Inflammatory macrophage (primary cell): ENCODE measurements at places on chromosomes 5 and 9.
A peak's percentile ranks its signal among the peaks of the same experiment; 100 is the strongest.

DNA sequence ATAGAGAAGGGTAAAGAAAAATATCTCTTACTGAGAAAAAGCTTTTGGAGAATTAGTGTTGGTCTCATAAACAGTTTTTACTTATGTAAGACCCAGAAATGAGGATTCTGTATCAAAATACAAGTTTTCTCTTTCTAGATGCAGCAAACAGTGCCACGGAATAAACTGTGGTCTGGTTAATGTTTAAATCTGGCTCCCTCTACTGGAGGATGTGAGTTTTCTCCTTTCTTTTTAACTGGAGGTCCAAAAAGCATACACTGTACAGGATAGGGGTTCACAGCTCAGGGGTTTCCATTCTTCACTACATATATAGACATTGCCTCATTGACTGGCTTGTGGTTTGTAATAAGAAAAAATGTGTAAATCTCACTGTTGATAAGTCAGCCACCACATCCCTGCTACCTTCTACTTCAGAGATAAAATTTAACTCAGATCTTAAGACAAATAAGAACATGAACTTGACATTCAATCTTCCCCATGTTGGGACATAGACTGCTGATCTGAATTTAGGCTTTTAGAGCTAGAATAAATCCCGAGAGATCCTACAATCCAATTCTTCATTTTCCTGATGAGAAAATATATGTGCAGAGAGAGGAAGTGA is 98.9 kb downstream of the CFAP95 start:
- peak; percentile 69 for DNase-seq

GRCh38 chr9:90287567-90288274 is 354.9 kb downstream of the DIRAS2 start:
- no peak for DNase-seq

DNA sequence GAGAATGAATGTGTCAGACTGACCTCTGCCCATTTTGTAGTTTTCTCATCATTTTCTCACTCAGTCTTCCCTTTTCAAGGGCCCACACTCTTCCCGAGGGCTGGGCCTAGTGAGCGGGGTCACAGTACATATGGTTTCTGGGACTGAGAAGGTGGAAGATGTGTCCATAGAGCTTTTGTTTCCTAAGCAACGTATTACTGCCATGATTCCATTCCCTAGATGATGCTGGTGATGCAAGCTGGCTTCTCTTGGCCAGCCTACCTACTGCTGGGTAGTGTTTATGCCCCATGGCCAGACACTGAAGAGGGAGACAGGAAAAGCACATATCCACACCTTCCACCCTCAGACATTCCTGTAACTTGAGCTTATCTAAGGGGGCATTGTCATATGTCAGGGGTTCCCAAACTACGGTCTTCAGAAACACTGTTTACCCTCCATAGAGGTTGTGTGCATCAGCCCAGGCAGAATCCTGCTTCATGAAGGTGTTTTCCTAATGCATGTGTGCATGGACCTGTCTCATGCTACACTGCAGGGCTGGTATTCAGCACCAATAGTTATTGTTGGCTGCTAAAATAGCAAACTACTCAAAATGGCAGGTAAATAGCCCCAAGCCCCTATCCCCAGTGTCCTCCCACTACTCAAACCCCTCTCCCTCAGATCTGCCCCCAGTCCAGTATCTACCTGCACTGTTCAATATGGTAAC is 9.5 kb downstream of the IRF1 start:
- no peak for DNase-seq

GRCh38 chr9:82247318-82247717 is 258.7 kb downstream of the SPATA31D1 start:
- DNase-seq, result peak; percentile 88

GRCh38 chr5:94793113-94793815 is 174.8 kb downstream of the SLF1 start:
- peak; percentile 13 for DNase-seq

DNA sequence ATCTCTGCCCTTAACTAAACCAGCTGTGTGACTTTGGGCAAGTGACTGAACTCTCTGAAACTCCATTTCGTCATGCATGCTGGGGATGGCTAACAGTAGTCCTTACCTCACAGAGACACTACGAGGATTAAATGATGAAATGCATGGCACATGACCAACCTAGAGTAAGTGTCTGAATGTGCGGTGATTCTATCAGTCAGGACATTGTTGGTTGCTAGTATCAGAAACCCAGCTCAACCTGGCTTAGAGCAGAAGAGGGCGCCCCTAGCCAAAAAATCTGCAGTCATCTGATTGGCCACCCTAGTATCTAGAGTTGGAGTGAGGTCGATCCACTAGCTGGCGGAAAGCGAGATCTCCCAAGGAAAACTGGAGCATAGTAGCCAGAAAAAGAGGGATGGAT is 25.2 kb downstream of the NEURL1B start:
- peak; percentile 18 for DNase-seq

DNA sequence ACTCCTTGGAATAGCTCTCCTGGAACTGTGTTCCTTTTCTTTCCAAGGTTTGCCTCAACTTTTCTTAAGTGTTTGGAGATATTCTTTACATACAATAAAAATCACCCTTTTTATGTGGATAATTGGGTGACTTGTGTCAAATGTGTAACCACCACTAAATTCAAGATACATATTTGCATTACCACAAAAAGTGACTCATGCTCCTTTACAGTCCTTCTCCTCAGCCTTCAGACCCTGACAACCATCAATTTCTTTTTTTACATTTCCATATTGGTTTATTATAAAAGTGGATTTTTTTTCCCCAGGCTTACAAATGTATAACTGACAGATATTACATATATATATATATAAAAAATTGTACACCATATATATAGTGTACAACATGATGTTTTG is 372.0 kb upstream of the KCNN2 start:
- DNase-seq, result no peak

- no peak for DNase-seq
Measured at GRCh38 chr5:143594902-143595818, 191.7 kb upstream of the NR3C1 start.

GRCh38 chr9:84811072-84811750 is 141.7 kb downstream of the NTRK2 start:
- DNase-seq, result no peak

DNA sequence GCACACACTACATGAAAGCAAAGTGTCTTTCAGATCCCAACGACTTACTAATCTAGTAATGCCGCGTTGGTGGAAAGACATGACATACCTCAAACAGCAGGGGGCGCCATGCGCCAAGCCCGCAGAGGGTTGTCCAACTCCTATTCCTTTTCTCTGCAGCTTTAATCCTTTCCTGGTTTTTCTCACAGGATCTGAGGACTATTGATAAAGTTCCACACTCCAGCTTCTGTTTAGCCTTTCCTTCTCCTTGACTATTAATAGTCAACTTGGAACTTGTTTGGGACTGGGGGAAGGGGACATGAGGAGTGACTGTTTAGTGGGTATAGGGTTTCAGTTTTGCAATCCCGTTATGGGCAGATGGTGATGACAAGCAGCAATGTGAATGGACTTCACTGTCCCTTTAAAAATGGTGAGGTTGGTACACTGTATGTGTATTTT is 62.9 kb downstream of the OTULIN start:
- DNase-seq, result peak; percentile 73

DNA sequence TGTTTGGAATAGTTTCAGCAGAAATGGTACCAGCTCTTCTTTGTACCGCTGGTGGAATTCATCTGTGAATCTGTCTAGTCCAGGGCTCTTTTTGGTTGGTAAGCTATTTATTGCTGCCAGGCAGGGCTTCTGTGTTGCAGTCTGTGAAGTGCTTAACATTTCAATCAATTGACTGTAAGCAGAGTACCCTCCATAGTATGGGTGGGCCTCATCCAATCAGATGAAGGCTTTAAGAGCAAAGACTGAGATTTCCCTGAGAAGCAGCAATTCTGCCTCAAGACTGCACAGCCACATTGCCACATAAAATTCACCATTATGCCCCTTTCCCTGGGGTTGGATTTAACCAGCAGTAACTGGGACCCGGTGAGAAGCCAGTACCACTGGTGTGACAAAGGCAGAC is 98.9 kb upstream of the ICE1 start:
- DNase-seq, result no peak

- no peak for DNase-seq
Measured at GRCh38 chr5:53123702-53124101, 14.1 kb upstream of the MOCS2 start.

- no peak for DNase-seq
Measured at GRCh38 chr5:135085133-135085935, 51.3 kb upstream of the PITX1 start.

- peak; percentile 6 for DNase-seq
Measured at GRCh38 chr5:164475339-164475977, 970.0 kb downstream of the MAT2B start.

GRCh38 chr9:120921661-120922181 is 4.9 kb downstream of the TRAF1 start:
- no peak for DNase-seq

- no peak for DNase-seq
Measured at GRCh38 chr5:13629218-13629617, 315.3 kb downstream of the DNAH5 start.

DNA sequence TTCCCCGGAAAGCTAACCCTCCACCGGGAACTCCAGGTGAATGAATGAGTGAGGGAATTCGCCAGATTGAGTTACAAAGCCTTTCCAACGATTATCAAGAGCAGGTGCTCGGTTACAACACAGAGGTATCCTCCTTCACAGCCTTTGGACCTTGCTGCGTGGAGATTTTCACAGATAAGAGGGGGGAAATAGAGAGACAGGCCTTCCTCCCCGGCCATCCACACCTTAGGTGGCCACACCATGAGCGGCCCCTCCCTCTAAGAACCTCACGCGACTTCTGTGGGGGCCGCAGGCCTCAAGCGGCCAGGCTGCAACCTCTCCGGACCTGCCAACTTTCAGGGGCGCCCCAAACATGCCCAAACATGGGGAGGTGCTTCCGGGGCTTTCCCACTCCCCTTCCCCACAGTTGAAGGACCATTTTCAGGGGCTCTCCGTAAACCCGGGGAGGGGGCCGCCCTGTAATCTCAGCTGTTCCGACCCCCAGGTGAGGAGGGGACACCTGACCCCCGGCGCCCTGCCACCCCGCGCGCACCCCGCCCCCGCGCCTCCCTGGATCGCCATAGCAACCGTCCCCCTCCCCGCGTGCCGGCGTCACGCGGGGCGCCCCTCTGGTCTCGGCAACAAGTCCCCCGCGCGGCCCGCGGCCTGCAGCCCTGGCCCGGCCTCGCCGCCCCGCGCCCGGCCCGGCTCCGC is 603 bp downstream of the DENND1A start:
- no peak for DNase-seq

DNA sequence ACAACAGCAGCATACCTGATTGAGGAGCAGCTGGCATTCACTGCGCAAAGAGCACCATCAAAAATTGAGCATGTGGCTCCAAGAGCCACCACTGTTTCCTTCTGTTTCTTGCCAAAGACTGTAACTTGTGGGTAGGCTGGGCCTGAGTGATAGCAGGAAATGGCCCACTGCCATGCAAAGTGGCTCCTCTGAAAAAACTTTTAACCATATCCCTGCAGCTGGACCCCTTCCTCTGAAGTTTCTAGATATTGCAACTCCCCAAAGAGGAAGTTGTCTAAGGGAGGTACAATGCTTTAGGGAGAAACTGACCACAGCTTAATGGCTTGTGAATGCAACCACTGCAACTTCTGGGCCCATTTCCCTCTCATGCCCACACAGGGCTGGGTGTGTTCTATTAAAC is 355.4 kb upstream of the PDE4D start:
- peak; percentile 74 for DNase-seq

DNA sequence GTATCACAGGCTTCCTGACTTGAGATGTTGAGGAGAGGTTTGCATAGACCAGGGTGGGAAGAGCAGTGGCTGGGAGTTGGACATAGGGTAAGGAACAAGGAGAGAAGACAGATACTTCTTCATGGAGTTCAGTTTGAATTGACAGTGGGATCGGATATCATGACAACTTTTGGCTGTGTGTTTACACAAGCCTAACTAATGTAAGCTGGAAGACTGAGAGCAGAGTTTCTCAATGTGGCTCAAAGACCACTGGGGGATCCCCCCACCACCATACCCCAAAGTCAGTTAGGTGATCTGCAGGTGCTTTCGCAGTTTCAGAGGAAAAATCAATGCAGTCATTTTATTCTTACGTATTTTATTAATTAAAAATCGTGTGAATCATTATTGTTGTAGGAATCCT is 125.9 kb downstream of the AOPEP start:
- no peak for DNase-seq

GRCh38 chr5:17445185-17445584 is 52.8 kb upstream of the TAF11L2 start:
- DNase-seq, result no peak

DNA sequence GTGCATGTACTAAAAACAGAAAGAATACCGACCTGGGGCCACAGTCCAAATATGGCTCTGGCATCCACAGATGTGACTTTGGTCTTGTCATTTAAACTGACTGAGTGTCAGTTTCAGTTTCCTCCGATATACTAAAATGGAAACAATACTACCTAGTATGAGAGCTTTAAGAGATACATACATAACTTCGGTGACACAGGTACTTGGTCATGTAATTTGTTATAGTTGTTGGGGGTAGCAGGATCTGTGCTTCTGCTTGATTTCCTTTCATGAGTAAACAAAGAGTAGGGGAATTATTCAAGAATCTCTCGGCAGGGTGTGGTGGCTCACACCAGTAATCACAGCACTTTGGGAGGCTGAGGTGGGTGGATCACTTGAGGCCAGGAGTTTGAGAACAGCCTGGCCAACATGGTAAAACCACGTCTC is 32.1 kb downstream of the MTMR12 start:
- no peak for DNase-seq

GRCh38 chr5:1819458-1819857 is 18.3 kb downstream of the NDUFS6 start:
- no peak for DNase-seq

DNA sequence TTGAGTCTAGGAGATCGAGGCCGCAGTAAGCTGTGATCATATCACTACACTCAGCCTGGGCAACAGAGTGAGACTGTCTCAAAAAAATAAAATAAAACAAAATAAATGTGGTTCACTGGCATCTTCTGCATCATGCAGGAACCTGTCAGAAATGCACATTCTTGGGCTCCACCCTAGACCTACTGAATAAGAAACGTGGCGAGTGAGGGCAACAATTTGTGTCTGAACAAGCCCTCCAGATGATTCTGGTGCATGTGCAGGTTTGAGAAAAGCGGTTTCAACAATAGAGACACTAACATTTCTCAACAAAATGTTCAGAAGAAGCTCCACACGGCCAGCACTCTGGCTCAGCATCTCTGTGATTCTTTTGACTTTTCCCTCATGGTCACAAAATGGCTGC is 42.8 kb upstream of the CPEB4 start:
- DNase-seq, result no peak

- no peak for DNase-seq
Measured at GRCh38 chr5:116557669-116558271, 16.9 kb downstream of the SEMA6A start.

- DNase-seq, result peak; percentile 85
Measured at GRCh38 chr5:111550282-111551020, 38.1 kb upstream of the STARD4 start.
